ENCODE measurements at places on chromosomes 16 and 17.

- DNase-seq, result no peak
Measured at GRCh38 chr17:65131946-65132345, 5.2 kb upstream of the RGS9 start.

- DNase-seq, result no peak
Measured at GRCh38 chr17:2681650-2682049, 29.9 kb downstream of the CLUH start.

DNA sequence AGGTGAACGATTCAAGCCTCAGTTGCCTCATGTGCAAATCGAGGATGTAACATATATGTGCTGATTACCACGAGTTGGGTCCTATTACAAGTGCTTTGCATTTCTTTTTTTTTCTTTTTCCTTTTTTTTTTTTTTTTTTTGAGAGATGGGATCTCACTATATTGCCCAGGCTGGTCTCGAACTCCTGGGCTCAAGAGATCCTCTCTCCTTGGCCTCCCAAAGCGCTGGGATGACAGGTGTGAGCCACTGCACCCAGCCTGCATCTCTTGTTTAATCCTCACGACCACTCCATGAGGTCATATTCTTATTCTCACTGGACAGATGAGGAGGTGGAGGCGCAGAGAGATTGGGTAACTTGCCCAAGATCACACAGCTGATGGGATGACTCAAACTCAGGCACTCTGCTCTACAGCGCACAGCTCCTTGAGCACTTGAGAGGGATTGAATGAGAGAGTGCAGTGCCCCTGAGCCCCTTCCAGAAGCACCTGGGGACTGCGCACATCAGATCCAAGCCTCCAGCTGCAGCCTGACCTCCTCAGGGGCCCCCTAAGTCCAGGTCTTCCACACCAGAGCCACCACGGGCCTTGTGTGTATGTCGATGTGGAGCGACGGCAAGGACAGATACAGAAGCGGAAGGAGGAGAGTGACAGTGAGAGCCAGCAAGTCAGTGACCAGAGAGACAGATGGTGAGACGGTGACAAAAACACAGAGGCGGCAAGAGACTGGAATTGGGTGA is 4.9 kb downstream of the STX1B start:
- DNase-seq, result peak; percentile 45

- DNase-seq, result no peak
Measured at GRCh38 chr16:50916040-50916439, 174.2 kb downstream of the CYLD start.

GRCh38 chr16:29680180-29680598 is 1.2 kb downstream of the QPRT start:
- DNase-seq, result no peak

DNA sequence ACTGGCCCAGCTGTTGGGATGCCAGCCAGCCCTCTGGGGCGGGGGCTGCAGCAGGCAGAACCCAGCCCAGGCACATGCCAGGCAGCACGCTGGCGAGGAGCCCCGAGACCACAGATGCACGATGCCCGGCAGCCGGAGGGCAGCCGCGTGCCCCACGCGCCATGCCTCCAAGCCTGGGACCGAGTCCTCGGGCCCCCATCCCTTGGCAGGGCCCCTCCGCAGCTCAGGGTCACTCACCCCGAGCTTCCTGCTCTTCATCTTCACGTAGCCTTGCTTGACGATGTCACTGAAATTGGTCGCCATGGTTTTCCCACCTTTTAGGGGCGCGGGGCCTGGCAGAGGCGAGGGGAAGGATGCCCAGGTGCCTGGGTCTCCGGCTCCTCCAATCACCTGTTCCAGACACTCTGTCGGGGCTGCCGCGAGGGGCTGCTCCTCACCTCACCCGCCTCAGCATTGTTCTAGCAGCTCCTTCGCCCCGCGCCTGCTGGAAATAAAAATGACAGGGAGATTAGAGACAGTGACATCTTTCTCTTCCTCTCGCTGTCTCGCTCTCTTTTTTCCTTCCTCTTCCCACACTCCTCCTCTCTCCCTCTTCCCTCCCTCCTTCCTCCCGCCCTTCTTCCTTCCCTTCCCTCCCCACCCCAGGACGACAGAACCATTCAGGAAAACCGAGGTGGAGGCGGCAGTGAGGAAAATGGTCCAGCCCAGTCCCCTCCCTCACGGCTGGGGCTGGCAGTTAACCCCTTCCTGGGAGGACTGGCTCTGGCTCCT is 6.9 kb downstream of the DOK4 start:
- DNase-seq, result peak; percentile 52

- no peak for DNase-seq
Measured at GRCh38 chr17:60089096-60089806, 10.5 kb upstream of the HEATR6 start.

DNA sequence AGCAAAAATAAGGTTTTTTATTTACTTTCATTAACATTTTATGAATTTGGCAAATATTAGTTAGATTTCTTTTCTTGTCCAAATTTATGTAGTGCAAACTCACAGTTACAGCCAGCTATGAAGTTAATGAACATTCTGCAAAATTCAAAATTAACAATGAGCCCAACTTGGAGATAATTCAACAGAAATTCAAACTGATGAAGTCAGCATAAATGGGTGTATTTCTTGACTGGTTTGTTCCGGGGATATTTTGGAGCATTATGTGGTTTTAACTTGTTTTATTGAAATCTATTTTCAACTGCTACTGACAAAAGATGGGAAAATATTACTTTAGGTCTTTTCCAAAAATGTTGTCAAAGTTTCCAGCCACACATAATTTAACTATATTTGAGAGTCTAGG is 807.9 kb downstream of the CDH8 start:
- DNase-seq, result no peak

- peak; percentile 94 for DNase-seq
Measured at GRCh38 chr17:3888343-3889171, 4.3 kb downstream of the CAMKK1 start.

- DNase-seq, result no peak
Measured at GRCh38 chr17:77957235-77957856, 1.2 kb upstream of the TNRC6C start.

- DNase-seq, result no peak
Measured at GRCh38 chr16:79093554-79093967, 507.0 kb downstream of the MAF start.

DNA sequence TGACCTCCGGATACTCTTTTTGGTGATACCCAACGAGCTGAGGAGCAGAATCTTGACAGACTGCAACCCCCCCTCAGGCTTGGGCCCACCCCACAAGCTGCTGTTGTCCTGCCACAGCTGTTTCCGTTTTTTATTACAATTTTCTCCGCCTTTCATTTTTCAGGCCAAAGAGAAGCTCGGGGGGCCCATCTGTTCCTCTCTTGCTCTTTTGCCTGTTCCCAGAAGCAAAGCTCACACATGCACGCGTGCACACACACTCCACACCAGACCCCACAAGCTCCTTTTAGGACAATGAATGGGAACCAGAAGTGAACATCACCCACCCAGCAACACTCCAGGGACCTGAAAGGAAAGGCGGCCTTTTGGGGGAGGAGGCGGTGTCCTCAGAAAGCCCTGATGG is 16.3 kb downstream of the SOX9 start:
- DNase-seq, result peak; percentile 84

DNA sequence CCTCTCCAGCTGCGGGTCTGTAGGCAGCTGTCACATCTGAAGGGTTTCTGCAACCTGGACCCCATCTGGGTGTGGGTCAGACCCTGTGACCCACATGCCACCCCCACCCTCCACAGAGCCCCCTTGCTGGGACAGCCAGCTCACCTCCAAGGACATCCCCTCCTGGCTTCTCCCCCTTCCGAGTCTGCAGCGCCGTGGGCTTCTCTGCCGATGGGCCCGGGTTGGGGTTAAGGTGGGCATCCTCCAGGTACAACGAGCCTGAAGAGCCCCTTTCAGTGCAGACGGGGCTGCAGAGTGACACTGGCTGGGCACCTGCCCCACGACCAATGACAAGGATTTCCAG is 28.9 kb downstream of the OR1D5 start:
- DNase-seq, result no peak

DNA sequence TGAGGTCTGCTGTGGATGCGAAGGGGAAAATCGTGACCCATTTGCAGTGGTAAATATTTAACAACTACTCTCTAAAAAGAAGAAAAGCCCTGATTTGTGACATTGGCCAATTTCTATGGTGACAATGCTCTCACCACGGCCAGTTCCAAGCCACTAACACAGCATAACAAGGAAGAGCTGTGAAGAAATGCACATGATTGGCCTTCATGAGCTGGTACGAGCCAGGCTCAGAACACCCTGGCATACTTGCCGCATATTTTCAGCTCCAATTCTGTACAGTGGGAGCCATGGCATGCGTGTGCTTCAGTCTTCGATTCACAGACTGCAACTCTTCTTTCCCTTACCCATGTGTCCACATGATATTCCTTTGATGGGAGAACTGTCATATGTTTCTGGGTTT is 363.9 kb upstream of the CDH5 start:
- no peak for DNase-seq

GRCh38 chr17:44109312-44109630 is 14.2 kb downstream of the HDAC5 start:
- DNase-seq, result no peak

GRCh38 chr16:89110641-89111040 is 17.0 kb downstream of the ACSF3 start:
- DNase-seq, result no peak

- no peak for DNase-seq
Measured at GRCh38 chr16:57756424-57757325, 21.1 kb downstream of the KATNB1 start.

GRCh38 chr17:59620064-59620359 is 317 bp downstream of the CLTC start:
- DNase-seq, result no peak

DNA sequence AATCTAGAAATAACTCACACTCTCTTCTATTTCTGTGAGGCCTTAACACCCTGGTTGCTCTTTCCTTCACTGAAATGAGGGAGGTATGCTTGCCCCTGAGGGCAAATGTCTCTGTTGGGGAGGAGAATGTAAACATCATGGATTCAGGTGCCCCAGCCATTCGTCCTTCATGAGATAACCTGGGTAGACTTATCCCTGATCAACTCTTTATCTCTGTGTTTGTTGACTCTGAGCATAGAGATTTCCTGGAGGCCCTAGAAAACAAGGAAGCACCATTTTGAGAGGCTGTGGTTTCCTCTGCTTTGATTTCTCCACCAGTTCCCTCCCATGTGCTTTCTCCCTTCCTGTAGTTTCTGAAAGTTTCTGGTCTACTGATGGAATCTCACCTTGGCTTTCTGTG is 77.3 kb downstream of the PHKB start:
- DNase-seq, result no peak

DNA sequence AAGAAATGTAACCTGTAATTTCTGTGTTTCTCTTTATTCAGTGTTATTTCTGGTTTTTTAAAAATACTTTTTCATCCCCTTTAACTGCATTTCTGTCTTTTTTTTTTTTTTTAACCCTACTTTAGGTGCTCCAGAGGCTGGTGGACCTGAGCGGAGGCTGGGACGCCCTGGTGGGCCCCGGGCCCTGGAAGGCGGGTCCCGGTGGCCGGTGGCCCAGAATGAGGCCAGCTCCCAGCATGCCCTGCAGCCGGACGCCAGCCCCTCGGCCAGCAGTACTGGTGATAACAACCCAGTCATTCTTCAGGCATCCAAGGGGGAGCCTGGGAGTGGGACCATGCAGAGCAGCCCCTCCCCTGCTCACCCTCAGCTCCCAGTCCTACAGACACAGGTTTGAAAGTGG is 1.5 kb downstream of the SRCAP start:
- no peak for DNase-seq

DNA sequence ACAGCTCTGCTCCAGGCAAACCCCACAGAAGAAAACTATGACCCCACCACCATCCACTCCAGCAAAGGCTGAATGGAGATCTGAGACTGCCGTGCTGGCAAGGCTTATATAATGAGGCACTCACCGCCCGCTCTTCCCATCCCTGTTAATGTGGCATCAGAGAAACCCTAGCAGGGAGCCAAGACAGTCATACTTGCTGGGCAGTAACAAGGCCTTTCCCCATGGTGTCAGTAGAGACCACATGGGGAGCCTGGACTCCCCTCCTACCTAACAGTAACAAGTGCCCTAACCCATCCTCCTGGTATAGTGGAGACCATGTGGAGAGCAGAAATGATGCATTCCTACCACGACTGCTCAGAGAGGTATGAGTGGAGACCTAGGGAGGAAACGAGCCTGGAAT is 235.2 kb downstream of the C16orf78 start:
- no peak for DNase-seq

- no peak for DNase-seq
Measured at GRCh38 chr17:38881600-38882191, 11.8 kb downstream of the LASP1 start.

DNA sequence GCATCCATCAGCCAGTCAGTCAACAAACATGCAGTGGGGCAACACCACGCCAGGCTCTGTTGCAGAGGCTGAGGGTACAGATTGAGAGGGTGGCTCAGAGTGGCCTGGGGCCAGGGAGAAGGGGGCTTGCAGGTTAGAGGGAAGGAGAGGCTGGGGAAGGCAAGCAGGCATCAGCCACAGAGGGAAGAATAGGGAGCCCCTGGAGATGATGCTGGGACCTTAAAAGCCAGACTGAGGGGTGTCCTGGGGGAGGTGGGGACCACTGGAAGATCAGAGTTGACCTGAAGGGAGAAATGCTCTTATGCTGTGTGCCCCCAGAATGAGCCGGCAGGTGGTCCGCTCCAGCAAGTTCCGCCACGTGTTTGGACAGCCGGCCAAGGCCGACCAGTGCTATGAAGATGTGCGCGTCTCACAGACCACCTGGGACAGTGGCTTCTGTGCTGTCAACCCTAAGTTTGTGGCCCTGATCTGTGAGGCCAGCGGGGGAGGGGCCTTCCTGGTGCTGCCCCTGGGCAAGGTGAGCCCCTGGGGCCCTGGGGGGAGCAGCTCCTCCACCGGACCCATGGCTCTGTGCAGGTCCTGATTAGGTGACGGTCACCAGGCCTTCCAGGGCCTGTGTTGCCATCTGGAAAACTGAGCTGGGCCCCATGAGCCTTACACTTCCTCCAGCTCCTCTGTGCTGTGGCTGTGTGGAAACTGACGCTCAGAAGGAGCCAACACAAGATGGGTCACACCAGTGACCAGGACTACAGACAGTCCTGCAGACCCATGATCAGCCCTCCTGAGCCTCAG is 1.7 kb downstream of the CORO1A start:
- DNase-seq, result no peak

- DNase-seq, result peak; percentile 92
Measured at GRCh38 chr17:38674749-38675615, at the start of gene EPOP. EPOP (minus strand) TSS chr17:38674957; CDS start chr17:38674495, 462 bp downstream.

DNA sequence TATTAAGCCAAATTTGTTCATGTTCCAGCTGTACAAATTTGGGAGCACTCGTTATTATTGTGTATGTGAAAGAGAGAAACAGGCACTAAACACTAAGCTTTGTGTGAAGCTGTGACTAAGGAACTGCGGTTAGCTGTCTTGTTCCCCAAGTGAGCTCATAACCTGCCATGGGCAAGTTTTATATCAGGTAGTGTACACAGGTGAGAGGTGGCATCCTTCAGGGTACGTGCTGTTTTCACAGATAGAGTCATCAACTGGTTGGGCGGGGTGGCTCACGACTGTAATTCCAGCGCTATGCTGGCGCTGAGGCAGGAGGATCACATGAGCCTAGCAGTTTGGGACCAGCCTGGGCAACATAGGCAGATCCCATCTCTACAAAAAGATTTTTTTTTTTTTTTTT is 2.8 kb downstream of the DNAJA3 start:
- no peak for DNase-seq

DNA sequence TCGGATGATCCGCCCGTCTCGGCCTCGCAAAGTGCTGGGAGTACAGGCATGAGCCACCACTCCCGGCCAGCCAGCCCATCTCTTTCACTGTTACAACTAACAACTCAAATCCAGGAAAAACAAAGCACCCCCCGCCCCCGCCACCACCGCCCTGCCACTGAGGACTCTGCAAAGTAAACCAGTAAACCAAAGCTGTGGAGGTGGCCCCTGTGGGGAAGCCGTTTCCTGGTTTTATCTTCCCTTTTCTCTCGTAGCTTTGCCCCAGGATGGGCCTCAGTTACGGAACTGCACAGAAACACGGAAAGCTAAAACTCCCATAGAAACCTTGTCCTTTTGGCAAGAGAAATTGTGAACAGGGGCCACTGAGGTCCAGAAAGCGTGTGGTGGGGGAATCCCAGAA is 17.5 kb downstream of the CHMP6 start:
- DNase-seq, result no peak

All from NCI-H2171 (cell line).